ENCODE measurements at places on chromosomes 1 and 21.

- no peak for DNase-seq
These were observed 637.2 kb downstream of the SMYD3 start for GRCh38 chr1:245869847-245870246.

DNA sequence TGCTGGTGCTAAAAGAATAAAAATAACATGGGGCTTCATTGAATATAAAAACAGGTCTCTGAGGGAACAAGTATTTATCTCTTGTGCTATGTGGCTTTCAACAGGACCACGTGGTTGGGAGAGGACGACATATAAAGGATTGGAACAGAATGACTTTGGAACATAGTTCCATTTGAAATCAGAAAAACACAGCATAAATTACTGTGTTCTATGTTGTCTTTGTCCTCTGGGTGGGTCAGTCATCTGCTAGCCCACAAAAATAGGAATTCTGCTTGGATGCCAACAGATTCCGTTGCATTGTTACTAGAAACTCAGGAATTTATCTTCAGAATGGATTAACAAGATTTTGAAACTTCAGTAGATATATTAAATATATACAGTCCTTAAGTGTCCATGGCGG is 5.9 kb downstream of the CEP85 start:
- DNase-seq, result no peak

GRCh38 chr1:149916193-149916897 is 1.3 kb downstream of the SV2A start:
- DNase-seq, result no peak

- no peak for DNase-seq
These were observed 50.9 kb downstream of the MDM4 start for GRCh38 chr1:204567071-204567470.

Measured in GM06990 (cell line).